ENCODE measurements at places on chromosomes 11 and 22. TPM values are rescaled to one million over a fixed set of nuclear protein-coding genes. Genes with fewer than 3 reads are reported as not detected.

DNA sequence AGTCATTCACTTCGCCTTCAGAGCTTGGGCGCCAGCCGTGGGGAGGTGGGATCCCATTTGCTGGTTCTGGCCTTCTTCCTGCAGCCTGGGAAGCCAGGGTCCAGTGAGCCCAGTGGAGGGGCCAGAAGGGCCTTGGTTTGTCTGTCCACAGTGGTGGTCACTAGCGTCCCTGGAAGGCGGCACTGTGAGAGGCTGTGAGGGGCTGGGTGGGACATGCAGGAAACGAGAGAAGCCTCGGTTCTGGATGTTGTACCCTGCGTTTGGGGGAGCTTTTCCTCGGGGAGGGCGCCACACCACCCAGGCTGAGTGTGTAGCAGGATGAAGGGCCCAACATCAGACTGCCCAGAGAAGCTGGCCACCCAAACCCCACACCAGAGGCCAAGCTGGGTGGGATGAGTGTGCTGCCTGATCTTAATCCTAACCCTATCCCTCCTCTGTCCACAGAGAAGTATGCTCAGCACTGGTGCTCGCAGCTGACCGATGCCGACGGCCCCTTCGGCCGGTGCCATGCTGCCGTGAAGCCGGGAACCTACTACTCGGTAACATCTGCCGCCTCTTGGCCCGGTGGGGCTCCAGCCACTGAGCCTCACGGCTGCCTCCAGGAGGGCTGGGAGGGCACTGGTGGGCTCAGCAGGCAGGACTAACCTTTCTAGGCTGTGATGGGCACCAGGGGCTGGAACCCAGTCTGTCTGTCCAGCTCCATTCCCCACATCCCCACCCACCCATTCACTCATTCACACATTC, 14.4 kb downstream of the MUC5AC start:
- H3K27me3 ChIP-seq = no peaks in the 10 kb centered on the region
- H3K4me3 ChIP-seq = no peak overlapping the region
- H3K36me3 ChIP-seq = no peaks in the 10 kb centered on the region
- H3K4me1 ChIP-seq = no peaks in the 10 kb centered on the region
- no peak overlapping the region for H3K27ac ChIP-seq
- DNase-seq = no peak

GRCh38 chr11:117832511-117832910, 8.0 kb upstream of the FXYD2 start:
- no peak for DNase-seq
- no peak overlapping the region for H3K27ac ChIP-seq
- H3K27me3 ChIP-seq = peaks cover 4% of the 10 kb centered on the region

DNA sequence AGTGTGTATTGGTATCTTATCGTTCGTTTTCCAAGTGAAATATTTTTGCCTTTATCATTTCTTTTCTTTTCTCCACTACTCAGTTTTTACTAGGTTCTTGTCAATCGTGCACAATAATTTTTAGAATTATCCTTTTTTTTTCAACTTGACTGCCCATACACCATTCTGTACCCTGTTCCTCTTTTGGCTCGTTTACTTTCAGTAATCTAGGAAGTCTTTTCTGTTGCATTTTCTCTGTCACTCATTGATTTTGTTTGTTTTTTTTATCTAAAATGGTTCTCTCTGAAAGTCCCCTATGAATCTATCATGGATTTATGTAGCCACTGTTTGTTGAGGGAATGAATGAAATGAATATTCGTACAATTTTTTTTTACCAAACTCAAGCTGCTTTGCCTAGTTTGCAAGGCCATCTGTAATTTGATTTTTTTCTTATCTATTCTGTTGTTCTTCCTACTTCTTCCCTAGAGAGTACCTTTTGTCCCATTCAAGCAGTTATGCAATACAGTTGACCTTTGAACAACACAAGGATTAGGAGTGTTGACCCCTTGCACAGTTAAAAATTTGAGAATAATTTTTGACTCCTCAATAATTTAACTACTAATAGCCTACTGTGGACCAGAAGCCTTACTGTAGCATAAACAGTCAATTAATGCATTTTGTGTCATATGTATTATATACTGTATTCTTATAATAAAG, 166.3 kb downstream of the TMEM135 start:
- H3K27ac ChIP-seq = no peak overlapping the region
- DNase-seq = no peak
- no peaks in the 10 kb centered on the region for H3K27me3 ChIP-seq
- H3K4me3 ChIP-seq = no peak overlapping the region
- H3K4me1 ChIP-seq = no peaks in the 10 kb centered on the region

Gene PAMR1
- total RNA-seq = not detected

- DNase-seq = no peak
- H3K36me3 ChIP-seq = no peaks in the 10 kb centered on the region
- H3K27ac ChIP-seq = no peak overlapping the region
Measured at GRCh38 chr11:60700689-60701468, 1.5 kb downstream of the MS4A8 start.

Gene HYOU1
- 119 TPM for total RNA-seq

- no peak overlapping the region for H3K4me3 ChIP-seq
- H3K4me1 ChIP-seq = peaks cover 9% of the 10 kb centered on the region
- no peak for DNase-seq
- no peak overlapping the region for H3K27ac ChIP-seq
Measured at GRCh38 chr22:19591568-19591967, 67.4 kb upstream of the CLDN5 start.

DNA sequence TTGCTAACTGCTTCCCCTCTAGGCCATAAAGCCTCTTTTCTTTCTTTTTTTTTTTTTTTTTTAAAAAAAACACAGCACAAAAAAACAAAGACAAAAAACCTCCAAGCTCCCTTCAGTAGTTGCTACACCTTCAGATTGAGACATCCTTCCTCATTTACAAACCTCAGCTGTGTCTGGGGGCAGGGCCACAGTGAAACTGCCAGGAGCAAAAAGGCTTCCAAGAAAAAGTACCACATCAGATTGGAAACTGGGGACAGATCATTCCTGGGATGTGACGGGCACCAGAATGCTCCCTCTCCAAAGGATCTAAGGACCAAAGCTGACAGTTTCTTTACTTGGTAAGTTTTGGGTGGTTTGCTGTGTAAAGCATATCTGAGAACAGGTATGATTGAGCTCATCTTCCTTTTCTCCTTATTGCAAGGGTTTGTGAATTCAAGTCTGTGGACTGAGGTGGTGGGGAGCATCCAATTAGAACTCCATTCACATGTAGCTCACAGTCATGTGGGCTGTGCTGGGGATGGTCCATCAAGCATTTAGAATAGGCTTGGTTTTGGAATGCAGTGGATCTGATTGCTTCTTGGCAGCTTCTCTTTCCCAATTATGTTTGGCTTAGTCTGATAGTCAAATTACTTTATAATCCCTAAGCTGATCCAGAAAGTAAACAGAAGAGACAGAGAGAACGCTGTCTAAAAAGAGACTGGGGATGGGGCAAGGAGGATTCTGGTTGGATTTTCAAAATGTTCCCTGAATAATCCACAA, 705 bp downstream of the BBOX1 start:
- no peaks in the 10 kb centered on the region for H3K27me3 ChIP-seq
- no peak overlapping the region for H3K27ac ChIP-seq
- H3K4me3 ChIP-seq = no peak overlapping the region
- H3K4me1 ChIP-seq = no peaks in the 10 kb centered on the region
- DNase-seq = no peak

DNA sequence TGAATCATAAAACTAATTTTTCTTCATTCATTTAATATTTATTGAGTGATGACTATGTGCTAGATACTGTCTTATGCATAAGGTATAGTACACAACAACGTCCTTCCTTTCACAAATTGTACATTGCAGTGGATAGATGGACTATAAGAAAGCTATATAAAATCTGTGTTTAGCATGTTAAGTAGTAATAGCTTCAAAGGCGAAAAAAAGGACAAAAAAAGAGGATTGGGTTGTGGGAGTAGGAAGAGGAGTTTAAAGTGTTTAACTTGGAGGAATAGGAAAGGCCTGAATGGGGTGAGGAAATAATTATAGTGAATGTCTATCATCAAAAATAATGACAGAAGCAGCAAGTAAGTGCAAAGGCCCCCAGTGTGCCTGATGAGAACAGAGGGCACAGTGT, 565.4 kb upstream of the LUZP2 start:
- no peaks in the 10 kb centered on the region for H3K4me1 ChIP-seq
- no peak overlapping the region for H3K4me3 ChIP-seq
- H3K36me3 ChIP-seq = no peaks in the 10 kb centered on the region
- DNase-seq = no peak
- no peak overlapping the region for H3K27ac ChIP-seq

Gene CST6
- not detected for total RNA-seq

Gene CD82
- 126 TPM for total RNA-seq

DNA sequence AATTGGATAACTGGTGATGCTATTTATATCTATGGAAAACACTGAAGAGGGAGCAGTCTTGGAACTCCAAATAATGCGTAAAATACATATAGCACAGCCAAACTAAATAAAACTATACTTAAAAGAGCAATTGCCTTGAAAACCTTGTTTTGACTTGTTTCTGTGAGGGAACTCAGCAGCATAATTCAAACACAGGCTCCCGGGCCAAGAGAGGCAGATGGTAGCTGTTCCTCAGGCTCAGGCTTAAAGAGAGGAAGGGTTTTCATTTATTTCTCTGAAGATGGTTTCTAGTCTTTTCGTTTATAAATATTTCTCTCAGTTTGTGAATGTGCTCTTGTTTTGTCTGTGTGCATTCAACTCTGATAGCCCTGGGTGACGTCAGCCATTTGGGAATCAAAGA, 82.4 kb downstream of the FANCF start:
- no peaks in the 10 kb centered on the region for H3K36me3 ChIP-seq
- no peak overlapping the region for H3K4me3 ChIP-seq
- H3K27ac ChIP-seq = no peak overlapping the region
- peaks cover 4% of the 10 kb centered on the region for H3K27me3 ChIP-seq

- no peaks in the 10 kb centered on the region for H3K4me1 ChIP-seq
- no peak for DNase-seq
- no peaks in the 10 kb centered on the region for H3K36me3 ChIP-seq
- no peak overlapping the region for H3K4me3 ChIP-seq
- H3K27me3 ChIP-seq = peaks cover 6% of the 10 kb centered on the region
- H3K27ac ChIP-seq = no peak overlapping the region
Measured at GRCh38 chr22:35991168-35991567, 37.5 kb downstream of the RBFOX2 start.

- H3K4me1 ChIP-seq = peaks cover 5% of the 10 kb centered on the region
- H3K27me3 ChIP-seq = no peaks in the 10 kb centered on the region
- H3K4me3 ChIP-seq = no peak overlapping the region
- no peaks in the 10 kb centered on the region for H3K36me3 ChIP-seq
- no peak overlapping the region for H3K27ac ChIP-seq
Measured at GRCh38 chr11:127471662-127472061, 471.1 kb upstream of the KIRREL3 start.

All from activated CD4-positive, alpha-beta T cell treated with anti-CD3 and anti-CD28 coated beads, Interleukin-2, amount 10 ng/mL, durations not matched to agents 7 days and 5 days (primary cell).